ENCODE measurements at places on chromosomes 7 and 10.

GRCh38 chr7:100540073-100540723 lies 1.2 kb downstream of the AGFG2 start:
- DNase-seq = no peak

DNA sequence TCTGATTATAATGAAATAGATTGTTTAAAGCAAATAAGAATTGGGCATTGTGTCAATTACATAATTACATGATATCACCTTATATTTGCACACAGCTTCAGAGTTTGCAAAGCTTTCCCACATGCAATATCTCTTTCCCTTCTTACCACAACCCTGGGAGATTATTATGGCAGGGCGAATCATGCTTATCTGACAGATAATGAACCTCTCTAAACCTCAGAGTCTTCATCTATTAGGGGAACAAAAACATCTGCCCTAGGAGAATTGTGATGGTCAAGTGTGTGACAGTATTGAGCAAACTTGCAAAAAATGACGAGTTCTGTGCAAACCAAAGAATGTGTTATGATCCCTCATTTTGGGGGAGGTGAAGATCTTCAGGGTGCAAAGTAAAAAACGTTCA lies 90.0 kb downstream of the MYOF start:
- DNase-seq = no peak

GRCh38 chr7:155815332-155816191 lies 3.3 kb upstream of the SHH start:
- DNase-seq = no peak

DNA sequence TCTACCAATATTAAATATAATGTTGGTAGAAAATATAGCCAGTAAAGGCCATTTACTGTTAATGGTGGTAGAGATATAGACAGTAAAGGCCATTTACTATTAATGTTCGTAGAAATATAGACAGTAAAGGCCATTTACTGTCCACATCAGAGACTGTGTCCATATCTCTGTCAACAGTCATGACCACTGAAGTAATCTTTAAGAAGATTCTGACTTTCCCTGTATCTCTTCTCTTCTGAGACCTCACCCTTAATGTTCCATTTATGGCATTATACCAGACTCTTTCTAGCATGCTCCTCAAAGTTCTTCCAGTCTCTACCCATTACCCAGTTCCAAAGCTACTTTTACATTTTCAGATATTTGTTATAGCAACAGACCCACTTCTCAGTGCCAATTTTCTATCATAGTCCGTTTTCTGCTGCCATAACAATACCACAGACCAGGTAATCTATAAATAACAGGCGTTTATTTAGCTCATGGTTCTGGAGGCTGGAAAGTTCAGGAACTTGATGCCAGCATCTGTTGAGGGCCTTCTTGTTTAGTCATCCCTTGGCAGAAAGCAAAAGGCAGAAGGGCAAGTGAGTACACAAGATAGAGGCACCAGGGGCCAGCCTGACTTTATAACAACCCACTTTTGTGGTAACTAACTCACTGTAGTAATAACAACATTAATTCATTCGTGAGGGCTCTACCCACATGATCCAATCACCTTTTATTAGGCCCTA lies 7.9 kb upstream of the NUDCD3 start:
- DNase-seq = no peak

DNA sequence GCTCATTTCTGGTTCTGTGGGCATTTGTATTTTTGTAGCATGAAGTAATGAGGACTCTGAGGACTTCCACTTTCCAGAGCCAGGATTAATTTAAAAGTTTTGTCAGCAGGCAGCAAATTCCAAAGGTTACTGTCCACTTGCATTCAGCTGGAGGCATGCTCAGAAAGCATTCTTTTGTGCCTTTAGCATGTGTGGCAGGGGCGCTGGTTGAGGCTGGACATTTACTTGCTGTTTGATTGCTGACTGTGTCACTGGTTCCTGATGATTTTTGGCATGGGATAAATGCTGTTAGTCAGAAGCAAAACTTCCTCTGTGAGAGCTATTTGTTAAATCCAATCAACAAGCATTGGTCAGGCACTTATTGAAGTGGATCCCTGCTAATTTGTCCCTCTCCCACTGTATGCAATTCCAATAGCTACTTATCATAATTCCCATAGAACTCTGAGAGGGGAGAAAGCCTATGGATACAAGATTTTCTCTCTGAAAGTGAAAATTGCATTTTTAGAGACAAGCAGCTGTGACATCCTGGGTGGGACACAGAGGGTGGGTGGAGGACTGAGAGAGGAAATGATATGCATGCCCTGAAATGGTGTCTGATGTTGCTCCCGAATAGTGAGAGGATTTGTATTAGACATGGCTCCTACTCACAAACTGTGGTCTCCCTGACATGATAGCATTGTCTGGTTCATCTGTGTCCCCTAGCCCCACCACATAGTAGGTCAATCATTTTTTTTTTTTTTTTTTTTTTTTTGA lies 161.2 kb upstream of the WDR11 start:
- DNase-seq = no peak

DNA sequence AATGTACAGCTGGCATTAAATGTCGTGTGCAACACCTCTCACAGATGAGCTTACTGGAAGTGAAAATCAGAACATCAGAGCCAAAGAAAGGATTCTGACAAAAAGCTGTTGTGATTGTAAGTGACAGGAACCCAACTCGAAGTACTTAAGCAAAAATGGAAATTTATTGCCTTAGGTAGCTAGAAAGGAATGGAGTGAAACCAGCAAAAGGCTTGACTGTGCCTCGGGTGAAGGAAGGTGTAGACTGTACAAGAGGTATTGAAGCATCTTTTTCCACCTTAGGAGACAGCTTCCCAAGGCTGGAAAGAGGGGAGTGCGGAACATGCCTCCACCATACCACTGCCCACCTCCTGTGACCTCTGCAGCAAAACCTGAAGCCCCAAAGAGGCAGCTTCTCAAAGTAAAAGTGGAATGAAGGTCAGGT lies 27.3 kb upstream of the ITGB1 start:
- DNase-seq = no peak

- DNase-seq = no peak
Observed at GRCh38 chr7:25356534-25357151, 128.4 kb upstream of the NPVF start.

DNA sequence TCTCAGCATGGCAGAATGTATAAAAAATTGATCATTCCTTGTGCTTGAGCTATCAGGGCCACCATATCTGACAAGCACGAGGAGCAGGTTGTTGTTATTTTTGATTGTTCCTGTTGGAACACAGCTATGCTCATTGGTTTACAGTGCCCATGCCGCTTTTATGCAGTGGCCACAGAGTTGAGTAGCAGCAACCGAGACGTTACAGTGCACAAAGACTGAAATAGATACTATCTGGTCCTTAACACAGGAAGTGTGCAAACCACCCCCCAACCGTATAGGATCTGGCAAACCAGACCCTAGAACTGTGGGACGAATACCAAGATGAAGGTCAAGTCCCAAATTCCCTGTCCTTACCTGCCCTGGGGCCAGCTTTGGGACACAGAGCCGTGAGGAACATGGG lies 216.6 kb downstream of the KLF6 start:
- no peak for DNase-seq

- DNase-seq = peak; percentile 56
Observed at GRCh38 chr7:47725031-47725780, 143.3 kb upstream of the TNS3 start.

DNA sequence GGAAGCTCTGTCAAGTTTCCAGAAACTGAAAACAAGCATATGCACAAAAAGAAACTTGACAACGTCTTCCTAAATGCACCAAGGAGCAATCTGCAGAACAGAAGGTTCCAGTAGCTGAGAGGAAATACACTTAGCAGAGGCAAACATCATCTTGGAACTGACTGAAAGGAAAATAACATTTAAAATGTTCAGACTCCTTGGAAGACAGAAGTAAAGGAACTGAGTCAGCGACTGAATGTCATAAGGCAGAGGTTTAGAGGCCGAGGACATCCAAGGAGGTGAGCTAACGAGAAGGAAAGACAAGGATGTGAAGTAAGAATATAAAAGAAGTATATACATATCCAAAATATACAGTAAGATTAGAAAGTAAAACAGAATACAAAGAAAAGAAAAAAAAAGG lies 24.1 kb downstream of the SEMA3D start:
- no peak for DNase-seq

DNA sequence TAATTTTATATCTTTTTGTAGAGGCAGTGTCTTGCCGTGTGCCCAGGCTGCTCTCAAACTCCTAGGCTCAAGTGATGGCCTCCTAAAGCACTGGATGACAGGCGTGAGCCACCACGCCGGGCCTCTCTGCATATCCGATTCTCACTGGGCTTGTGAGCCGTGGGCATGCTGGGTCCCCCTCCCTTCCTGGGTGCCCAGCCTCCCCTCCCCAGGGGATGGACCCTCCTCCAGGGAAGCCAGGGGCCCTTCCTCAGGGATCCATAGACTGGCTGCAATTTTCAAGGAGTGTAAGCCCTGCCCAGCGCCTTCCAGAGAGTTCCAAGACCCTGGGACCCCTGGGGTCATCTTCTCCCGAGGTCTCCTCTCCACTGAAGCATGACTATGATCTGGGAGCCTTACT lies 23.7 kb upstream of the ELFN1 start:
- no peak for DNase-seq

Data from right kidney (tissue), 9 donors.